Kidney (tissue), 22 donors: ENCODE measurements at places on chromosomes 3 and 15.

GRCh38 chr15:101697488-101697887, 26.8 kb downstream of the TARS3 start:
- DNase-seq, result no peak

GRCh38 chr3:101038880-101039279, 45.7 kb upstream of the ABI3BP start:
- DNase-seq, result no peak

GRCh38 chr3:54899273-54899672, 28.6 kb downstream of the LRTM1 start:
- no peak for DNase-seq

DNA sequence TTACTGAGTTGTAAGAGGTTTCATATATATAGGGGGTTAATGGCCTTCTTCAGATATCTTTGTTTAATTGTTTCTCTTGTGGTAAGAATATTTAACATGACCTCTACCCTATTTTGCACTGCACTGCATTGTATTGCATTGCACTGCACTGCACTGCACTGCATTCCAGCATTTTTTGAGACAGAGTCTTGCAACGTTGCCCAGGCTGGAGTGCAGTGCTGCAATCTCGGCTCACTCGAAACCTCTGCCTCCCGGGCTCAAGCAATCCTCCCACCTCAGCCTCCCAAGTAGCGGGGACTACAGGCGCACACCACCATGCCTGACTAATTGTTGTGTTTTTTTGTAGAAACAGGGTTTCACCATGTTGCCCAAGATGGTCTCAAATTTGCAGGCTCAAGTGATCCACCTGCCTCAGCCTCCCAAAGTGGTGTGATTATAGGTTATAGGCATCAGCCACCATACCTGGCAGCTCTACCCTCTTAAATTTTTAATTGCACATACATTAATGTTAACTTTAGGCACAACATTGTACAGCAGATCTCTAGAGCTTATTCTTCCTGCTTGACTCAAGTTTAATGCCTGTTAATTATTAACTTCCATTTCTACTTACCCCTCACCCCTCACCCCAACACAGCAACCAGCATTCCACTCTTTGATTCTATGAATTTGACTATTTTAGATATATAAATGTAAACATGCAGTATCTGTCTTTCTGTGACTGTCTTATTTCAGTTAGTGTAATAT, 38.4 kb downstream of the NEDD4 start:
- DNase-seq, result no peak

GRCh38 chr3:13513913-13514517, 33.9 kb downstream of the HDAC11 start:
- no peak for DNase-seq

- DNase-seq, result peak; percentile 37
Measured at GRCh38 chr15:69780374-69780773, 317.3 kb downstream of the TLE3 start.

DNA sequence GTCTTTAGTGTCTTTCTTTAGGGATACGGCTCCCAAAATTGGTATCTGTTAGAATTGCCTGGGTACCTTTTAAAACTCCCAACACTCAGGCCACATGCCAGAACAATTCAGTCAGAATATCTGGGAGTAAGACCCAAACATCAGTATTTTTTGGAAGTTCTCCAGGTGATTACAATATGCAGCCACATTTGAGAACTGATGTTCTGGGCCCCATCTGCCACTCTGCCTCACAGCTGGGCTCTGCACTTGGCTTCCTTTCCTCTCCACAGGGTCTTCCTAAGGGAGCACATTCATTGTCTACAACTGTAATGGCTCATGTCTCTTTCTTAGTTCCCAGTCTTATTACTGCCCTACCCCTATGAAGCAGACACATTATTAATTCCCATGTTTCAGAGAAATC, 394.5 kb downstream of the MFSD1 start:
- no peak for DNase-seq
